ENCODE measurements at places on chromosomes 2 and 18. TPM values are rescaled to one million over a fixed set of nuclear protein-coding genes. Genes with fewer than 3 reads are reported as not detected.

The SOWAHC gene
- 0.16 TPM for total RNA-seq

DNA sequence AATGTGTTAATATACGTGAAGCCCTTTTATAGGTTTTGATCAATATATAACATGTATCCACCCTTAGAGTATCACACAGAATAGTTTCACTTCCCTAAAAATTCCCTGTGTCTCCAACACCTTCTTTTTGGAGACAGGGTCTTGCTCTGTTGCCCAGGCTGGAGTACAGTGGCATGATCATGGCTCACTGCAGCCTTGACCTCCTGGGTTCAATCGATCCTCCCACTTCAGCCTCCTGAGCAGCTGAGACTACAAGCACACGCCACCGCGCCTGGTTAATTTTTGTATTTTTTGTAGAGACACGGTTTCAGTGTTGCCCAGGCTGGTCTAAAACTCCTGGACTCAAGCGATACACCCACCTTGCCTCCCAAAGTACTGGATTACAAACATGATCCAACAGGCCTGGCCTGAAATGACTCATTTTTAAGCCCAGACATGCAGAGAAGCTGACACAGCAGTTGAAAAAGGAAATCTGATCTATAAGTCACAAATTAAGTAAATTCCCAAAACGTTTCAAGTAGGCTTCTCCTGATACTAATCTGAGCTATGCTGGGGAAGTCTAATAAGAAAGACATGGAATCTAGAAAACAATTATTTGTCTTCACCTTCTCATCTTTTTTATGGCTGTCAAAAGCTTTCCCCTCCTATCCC is 2.9 kb downstream of the DUSP11 start:
- no peak for DNase-seq
- no peak overlapping the region for H3K27ac ChIP-seq
- no peaks in the 10 kb centered on the region for H3K27me3 ChIP-seq
- peak overlapping the region; percentile 29 for H3K4me3 ChIP-seq
- H3K36me3 ChIP-seq, result peaks cover 56% of the 10 kb centered on the region

- no peaks in the 10 kb centered on the region for H3K36me3 ChIP-seq
- H3K4me3 ChIP-seq, result no peak overlapping the region
- no peaks in the 10 kb centered on the region for H3K4me1 ChIP-seq
- DNase-seq, result no peak
These were observed 308.1 kb downstream of the GBX2 start for GRCh38 chr2:235860111-235860510.

- no peaks in the 10 kb centered on the region for H3K27me3 ChIP-seq
- no peak for DNase-seq
- H3K36me3 ChIP-seq, result no peaks in the 10 kb centered on the region
These were observed 756.8 kb upstream of the KLHL29 start for GRCh38 chr2:22628221-22628620.

DNA sequence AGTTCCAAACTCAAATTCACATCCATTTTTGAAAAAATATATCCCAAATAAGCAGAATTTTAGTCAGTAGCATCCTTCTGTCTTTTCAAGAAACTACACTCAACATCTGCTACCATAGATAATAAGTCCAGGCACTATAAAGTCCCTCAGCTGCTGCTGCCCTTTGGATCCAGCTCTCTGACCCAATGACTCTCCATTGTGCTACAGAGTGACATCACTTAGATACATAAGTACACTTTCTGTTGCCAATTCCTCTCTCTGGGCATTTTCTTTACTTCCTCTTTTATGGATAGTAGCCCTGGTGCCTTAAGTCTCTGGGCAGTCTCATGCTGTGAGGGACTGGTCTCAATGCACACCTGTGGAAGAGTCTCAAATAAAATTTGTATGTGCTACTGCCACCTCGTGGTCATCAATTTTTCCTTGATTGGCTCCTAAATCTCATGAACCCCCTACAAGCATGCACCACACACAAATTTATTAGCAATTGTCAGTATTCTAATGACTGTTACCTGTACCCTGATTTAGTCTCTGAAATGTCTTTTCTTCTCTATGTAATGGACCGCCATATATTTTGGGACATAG is 219.2 kb downstream of the LRP1B start:
- no peaks in the 10 kb centered on the region for H3K36me3 ChIP-seq
- H3K27me3 ChIP-seq, result no peaks in the 10 kb centered on the region
- no peak overlapping the region for H3K4me3 ChIP-seq
- DNase-seq, result no peak

- H3K4me3 ChIP-seq, result no peak overlapping the region
- no peak for DNase-seq
- H3K36me3 ChIP-seq, result peaks cover 20% of the 10 kb centered on the region
- H3K27me3 ChIP-seq, result no peaks in the 10 kb centered on the region
- H3K27ac ChIP-seq, result no peak overlapping the region
- no peaks in the 10 kb centered on the region for H3K4me1 ChIP-seq
These were observed 258.8 kb downstream of the ALPK2 start for GRCh38 chr18:58370038-58370580.

DNA sequence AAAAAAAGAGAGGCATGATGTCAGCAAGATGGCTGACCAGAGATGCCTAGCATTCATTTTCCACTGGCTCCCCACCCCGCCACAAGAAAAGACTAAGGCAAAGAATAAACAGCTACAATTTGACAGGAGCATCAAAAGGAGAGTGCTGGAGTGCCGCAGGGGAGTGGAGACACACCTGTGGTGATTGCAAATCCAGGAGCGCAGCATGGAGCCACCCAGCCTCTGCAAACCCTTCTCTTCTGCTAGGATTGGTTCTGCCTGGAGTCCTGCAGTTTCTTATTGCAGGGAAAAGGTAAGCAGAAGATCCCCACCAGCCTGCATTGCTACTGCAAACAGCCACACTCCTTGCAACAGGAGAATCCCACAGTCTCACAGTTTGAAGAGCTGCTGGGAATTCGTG is 26.1 kb downstream of the BOLL start:
- no peak overlapping the region for H3K27ac ChIP-seq
- H3K4me1 ChIP-seq, result no peaks in the 10 kb centered on the region

DNA sequence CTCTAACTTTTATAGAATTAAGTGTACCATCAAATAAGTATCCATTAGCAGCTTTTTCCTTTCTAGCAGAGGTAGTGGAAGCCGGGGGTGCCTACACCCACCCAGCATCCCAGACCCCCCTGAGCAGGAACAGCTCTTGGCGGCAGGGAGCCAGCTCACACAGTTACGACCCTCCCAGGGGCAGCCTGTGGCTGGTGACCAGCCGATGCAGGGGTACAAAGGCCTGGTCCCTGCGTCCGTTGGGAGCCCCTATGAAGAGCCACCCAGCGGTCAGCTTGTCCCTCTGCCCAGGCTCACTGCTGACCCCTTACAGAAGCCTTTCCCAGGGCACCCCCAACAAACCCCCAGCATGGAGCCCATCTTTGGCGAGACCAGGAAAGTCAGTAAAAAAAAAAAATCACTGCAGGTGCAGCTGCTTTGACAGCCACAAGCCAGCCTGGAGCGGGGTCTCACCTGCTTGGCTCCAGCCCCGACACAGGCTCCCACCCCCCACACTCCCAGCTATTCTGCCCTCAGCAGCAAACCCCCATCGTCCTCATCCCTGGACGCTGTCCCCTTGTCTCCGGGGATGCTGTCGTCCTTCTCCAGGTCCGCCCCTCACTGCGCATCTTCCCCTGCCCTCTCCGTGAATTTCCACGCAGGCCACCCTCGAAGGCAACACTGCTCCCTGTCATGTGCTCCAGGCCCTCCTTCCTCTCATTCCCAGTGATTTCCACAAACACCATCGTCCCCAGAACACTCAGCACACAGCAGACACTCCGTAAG is 43.1 kb downstream of the GPC1 start:
- H3K36me3 ChIP-seq, result peaks cover 19% of the 10 kb centered on the region
- no peaks in the 10 kb centered on the region for H3K27me3 ChIP-seq
- no peak for DNase-seq
- H3K4me1 ChIP-seq, result no peaks in the 10 kb centered on the region
- H3K4me3 ChIP-seq, result no peak overlapping the region

The REG1B gene
- total RNA-seq, result not detected

DNA sequence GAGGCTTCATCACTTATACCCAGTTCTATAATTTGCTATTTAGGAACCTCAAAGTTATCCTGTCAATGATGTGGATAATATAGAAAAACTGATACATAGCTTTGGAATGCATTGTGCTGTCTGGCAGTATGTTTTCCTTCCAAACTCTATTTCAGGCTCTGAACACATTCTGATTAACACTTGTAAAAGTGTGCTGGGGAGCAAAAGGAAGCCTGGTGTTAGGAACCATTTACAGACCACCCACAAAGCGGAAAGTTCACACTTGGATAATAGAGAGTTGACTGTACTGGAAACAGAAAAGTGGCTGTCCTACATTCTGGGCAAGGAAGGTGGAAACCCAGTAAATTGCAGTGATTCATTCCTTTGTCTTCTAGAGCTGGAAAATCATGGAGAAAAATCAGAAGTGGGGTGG is 114.5 kb upstream of the ZFP36L2 start:
- no peaks in the 10 kb centered on the region for H3K27me3 ChIP-seq
- H3K27ac ChIP-seq, result peak overlapping the region; percentile 4
- peaks cover 29% of the 10 kb centered on the region for H3K36me3 ChIP-seq
- peaks cover 3% of the 10 kb centered on the region for H3K4me1 ChIP-seq

GRCh38 chr2:112055730-112056625 is 909 bp downstream of the TMEM87B start:
- H3K4me1 ChIP-seq, result peaks cover 27% of the 10 kb centered on the region
- peak; percentile 24 for DNase-seq
- no peaks in the 10 kb centered on the region for H3K36me3 ChIP-seq
- peak overlapping the region; percentile 96 for H3K4me3 ChIP-seq
- H3K27ac ChIP-seq, result peak overlapping the region; percentile 92
- H3K27me3 ChIP-seq, result no peaks in the 10 kb centered on the region

- no peak overlapping the region for H3K27ac ChIP-seq
- DNase-seq, result no peak
- no peaks in the 10 kb centered on the region for H3K4me1 ChIP-seq
- no peaks in the 10 kb centered on the region for H3K36me3 ChIP-seq
- H3K4me3 ChIP-seq, result no peak overlapping the region
- H3K27me3 ChIP-seq, result no peaks in the 10 kb centered on the region
These were observed 41.2 kb downstream of the RALBP1 start for GRCh38 chr18:9516437-9517064.

DNA sequence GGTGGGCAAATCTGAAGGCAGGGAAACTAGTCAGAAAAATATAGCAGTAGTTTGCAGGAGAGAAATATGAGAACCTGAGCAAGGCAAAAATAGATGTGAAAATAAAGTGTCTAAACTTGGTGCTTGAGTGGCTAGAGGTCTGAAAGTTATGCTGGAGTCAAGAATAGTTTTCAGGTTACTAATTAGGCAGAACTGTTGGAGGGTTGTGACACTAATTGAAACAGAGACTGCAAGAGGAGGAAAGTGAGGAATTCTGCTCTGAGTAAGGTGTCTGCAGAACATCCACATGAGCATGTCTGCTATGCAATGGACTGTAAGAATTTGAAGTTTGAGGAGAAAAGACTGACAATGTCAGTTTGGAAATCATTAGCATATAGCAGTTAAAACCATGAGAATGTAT is 444.0 kb upstream of the LRRTM1 start:
- no peak for DNase-seq
- no peak overlapping the region for H3K27ac ChIP-seq
- H3K4me3 ChIP-seq, result no peak overlapping the region
- no peaks in the 10 kb centered on the region for H3K27me3 ChIP-seq

GRCh38 chr18:75067996-75068645 is 140.8 kb downstream of the PTGR3 start:
- H3K27me3 ChIP-seq, result no peaks in the 10 kb centered on the region
- no peak overlapping the region for H3K4me3 ChIP-seq
- H3K4me1 ChIP-seq, result peaks cover 41% of the 10 kb centered on the region
- no peak for DNase-seq
- H3K27ac ChIP-seq, result peak overlapping the region; percentile 81

The MC4R gene
- not detected for total RNA-seq

DNA sequence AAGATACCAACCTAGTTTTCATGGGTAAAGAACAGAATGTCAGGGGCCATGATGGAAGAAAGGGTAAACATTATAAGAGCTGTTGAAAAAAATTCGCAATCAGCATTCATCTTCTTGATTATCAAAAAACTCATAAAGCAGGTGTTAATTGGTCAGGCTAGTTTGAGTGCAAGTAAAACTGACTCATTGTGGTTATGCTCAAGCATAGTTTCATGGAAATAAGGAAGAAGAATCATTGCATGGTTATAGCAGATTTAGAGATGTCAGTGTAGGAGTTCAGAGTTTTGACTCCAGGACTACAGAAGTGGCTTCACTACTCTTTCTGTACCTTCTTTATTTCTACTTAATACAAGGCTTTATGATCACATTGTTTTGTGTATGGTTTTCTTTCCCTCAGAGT is 26.9 kb upstream of the CDH19 start:
- H3K36me3 ChIP-seq, result no peaks in the 10 kb centered on the region
- no peak for DNase-seq
- no peaks in the 10 kb centered on the region for H3K27me3 ChIP-seq
- H3K4me1 ChIP-seq, result no peaks in the 10 kb centered on the region
- no peak overlapping the region for H3K27ac ChIP-seq

The UGT1A10 gene
- not detected for total RNA-seq

- no peaks in the 10 kb centered on the region for H3K36me3 ChIP-seq
- H3K4me3 ChIP-seq, result no peak overlapping the region
- no peak for DNase-seq
- H3K27me3 ChIP-seq, result peaks cover 3% of the 10 kb centered on the region
- H3K27ac ChIP-seq, result no peak overlapping the region
These were observed 39.5 kb downstream of the SH3BP4 start for GRCh38 chr2:234991290-234991689.

GRCh38 chr2:202017940-202018339 is 15.7 kb upstream of the FZD7 start:
- H3K36me3 ChIP-seq, result no peaks in the 10 kb centered on the region
- H3K27ac ChIP-seq, result no peak overlapping the region
- no peak for DNase-seq
- H3K27me3 ChIP-seq, result no peaks in the 10 kb centered on the region

The NXPH2 gene
- total RNA-seq, result not detected

- peak overlapping the region; percentile 85 for H3K4me3 ChIP-seq
- peaks cover 4% of the 10 kb centered on the region for H3K27me3 ChIP-seq
- DNase-seq, result no peak
- H3K27ac ChIP-seq, result peak overlapping the region; percentile 86
- no peaks in the 10 kb centered on the region for H3K36me3 ChIP-seq
These were observed 630 bp downstream of the PPM1G start for GRCh38 chr2:27408601-27409320.

DNA sequence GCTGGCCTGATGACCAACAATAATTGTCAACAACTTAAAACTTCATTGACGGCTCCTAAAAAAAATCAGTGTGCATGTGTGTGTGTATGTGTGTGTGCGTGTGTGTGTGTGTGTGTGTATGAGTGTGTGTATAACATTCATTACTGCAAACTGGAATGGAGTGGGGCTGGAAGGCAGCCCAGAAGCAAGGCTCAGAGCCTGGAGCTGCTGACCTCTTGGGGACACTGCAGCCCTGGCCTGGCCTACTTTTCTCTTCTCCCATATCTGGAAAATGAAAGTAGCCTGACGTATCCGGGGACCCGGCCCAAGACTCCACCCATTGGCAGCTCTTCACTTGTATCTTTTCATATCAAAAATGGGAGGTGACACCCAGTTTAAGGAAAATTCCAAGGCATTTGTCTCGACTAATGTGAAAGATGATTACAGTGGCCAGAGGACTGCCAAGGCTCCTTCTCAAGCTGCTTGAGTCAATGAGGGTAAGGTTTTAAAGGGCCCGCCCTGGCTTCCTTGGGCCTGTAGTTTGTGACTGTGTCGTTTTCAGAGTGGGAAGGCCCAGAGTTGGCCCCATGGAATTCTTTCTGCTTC is 72.4 kb upstream of the IL1R1 start:
- no peaks in the 10 kb centered on the region for H3K4me1 ChIP-seq
- no peak overlapping the region for H3K27ac ChIP-seq
- DNase-seq, result no peak

Measured in naive thymus-derived CD8-positive, alpha-beta T cell (primary cell).